ENCODE measurements at places on chromosomes 11 and 22.

DNA sequence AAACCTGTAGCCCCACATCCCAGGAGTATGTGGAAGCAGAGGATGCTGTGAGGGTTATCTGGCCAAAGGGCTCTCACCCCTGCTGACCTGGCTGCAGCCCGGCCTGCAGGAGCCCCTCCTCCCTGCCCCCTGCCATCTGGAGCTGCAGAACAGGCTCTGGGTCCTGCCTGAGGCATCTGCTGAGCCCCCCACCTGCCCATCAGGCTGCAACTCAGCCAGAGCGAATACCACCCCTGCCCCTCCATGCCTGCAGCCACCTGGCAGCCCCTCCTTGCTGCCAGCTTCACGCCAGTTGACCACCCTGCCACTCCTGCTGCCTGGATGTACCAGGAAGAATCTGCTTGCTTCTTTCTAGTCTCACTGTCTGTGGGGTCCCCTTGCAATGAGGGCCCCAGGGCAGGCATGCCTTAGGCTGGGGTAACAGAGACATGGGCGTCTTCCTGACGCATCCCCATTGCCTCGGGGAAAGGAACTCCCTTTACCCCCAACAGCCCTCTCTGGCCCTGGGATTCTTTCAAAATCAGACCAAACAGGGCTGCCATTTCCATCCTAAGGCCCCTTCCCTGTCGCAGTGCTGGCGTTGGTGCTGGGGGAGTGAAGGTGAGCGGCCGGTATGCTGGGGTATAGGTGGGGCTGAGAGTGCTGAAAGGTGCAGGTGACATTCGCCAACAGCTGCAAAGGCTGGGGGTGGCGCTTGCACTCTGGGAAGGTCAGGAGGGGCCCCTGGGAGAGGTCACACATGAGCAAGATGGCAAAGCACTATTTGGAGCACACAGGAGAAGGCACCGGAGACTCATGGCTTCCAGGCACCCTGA, 1334.6 kb downstream of the TBC1D22A start:
- DNase-seq, result no peak

- no peak for DNase-seq
Observed at GRCh38 chr11:74673693-74674360, 57.4 kb downstream of the CHRDL2 start.

- DNase-seq, result no peak
Observed at GRCh38 chr22:48448821-48449220, 1378.9 kb downstream of the BRD1 start.

GRCh38 chr11:2566223-2567025, 121.6 kb downstream of the KCNQ1 start:
- no peak for DNase-seq

DNA sequence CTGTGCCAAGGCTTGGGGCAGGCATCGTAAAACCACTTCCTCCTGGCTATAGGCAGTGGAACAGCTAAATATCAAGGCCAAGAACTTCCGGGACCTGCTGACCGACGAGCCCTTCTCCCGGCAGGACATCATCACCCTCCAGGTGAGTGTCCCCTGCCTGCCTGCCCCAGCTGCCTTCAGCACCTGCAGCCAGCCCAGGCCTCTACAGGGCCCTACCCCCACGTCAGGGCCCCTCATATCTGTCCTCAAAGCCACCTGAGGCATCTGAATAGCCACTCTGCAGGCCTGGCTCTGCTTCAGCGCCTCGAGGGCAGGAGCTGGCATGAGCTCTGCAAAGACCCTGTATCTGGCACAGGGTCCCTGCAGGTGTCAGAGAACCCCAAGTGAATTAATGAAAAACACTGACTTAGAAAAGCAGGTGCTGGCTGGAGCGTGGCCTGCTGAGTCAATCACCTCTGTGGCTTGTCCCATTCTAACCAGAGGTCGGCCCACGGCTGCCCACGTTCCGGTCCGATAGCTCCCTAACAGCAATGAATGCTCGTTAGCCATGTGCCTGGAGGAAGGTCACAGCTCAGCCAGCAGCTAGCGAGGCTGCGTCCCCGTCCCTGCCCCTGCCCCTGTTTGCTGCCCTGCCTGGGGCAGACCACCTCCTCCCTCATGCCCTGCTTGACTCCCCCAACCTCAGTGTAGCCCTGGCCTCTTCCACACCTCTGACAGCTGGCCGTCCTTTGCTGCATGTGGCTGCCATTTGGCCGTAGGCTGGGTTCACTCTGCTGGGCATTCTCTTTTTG, 16.8 kb downstream of the PPIL2 start:
- DNase-seq, result no peak

All from activated CD8-positive, alpha-beta memory T cell treated with anti-CD3 and anti-CD28 coated beads for 1 hour (primary cell).